ENCODE measurements at places on chromosomes 2 and 18.
A peak's percentile ranks its signal among the peaks of the same experiment; 100 is the strongest.

DNA sequence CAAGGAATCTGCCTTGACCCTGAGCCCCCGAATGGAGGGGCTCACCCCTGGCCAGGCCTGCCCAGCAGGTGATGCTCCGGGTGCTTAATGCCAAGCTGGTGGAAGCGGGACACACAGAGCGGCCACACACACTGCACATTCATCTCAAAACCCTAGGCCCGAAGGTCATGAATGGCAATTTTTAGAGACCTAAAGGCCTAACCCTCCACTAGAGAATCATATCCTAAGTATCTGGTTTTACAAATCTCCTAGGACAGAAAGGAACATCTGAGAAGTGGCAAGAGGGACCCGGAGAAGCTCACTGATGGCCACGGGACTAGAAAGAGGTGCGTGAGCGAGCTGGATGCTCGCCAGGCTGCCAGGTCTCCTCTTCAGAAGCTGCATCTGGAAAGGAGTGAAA lies 38.3 kb downstream of the ST3GAL5 start:
- no peak for DNase-seq

DNA sequence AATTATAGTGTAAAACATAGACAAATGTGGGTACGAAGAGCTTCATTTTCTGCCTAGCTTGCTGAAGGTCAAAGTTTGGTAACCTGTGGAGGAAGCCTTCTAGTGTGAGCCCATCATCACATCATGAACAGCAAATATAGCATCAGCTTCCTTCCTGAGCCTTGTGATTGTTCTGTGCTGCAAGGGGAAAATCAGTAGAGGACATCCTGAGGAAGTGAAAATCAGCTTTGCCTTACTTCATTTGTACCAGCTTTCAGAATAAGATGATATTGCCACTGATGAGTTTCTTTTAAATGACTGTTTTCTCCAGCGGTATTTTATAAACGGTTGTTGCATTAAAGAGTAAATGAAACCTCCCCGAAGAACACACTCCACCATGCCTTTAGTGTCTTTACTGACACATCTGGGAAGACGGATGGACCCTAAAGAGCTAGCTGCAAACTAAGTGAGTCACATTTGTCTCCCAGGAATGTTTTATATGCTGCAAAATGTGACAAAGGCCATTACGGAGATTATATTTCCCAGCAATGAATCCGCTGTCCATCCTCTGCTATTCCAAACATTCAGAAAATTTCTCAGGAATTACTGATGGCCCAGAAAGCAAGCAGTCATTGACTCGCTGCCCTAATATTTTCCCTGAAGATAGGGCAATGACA lies 1272.8 kb downstream of the SUCLG1 start:
- no peak for DNase-seq

DNA sequence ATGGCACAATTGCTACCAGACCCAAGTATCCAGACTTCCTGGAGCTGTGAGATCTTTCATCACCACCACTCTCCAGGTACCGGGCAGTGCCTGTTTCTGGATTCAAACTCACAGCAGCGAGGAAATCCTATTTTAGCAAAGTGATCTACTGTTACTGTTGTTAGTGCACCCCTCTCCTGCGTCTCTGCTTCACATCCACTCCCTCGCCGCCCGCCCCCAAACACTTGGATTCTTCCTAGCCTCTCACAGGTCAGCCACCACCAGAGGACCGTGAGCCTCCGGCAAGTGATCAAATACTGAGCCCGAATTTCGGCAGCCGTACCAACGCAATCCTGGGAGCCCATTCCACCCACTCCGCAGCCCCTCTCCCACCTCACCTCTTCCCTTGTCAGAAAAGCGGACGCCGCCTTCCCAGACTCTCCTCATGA lies 519 bp downstream of the METTL4 start:
- peak; percentile 37 for DNase-seq

GRCh38 chr2:34254272-34254878 lies 655.3 kb upstream of the FAM98A start:
- DNase-seq = no peak

GRCh38 chr2:24809316-24810007 lies 16.2 kb downstream of the CENPO start:
- no peak for DNase-seq

DNA sequence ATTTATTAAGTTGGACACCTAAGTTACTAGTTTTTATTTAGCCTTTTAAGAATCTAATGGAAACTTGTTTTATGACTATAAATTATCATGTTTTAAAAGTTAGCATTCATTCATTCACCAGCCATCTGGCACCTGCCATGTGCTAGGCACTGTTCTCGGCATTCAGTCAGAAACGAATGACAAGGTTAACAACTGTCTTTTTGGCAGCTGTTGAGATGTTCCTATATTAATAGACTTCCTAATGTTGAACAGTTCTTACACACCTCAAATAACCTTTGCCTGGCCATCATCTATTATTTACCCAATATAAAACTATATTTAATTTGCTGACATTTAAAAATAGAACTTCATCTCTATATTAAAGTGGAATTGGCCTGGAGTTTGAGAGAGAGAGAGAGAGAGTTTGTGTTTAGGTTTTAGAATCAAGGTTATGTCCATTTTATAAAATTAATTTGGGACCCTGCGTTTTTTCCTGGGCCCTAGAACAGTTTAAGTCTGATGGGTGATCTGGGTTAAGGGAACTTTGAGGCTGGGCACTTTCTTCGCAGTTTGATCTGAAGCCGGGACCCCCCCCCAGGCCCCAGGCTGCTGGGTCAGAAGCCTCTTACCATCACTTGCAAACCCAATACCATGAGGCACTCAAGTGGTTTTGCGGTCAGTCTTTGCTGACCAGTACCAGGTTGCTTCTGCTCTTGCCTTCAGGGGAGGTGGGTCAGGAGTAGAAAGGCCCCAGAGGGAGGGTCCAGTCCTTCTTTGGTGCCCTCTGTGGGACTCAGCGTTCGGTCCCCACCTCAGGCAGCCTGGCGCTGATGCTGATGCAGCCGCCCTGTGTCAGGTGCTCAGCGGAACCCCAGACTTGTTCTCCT lies 48.3 kb upstream of the ASB1 start:
- no peak for DNase-seq

DNA sequence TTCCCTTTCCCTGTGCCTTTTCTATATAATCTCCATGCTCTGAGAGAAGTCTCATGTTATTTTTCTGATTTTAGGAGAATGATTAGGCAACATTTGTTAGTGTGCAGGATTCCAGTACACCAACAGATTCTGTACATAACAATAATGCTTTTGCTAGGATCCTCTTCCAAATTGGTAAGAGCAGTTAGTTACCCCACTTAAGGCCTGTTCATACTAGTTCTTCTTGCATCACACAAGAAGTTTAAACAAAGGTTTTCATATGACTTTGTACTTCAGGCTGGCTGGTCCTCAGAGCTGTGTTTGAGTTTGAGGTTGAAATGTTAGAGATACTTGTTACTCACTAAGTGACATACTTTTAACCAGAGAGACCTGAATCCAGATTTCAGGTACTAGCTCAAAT lies 686.9 kb upstream of the NRXN1 start:
- DNase-seq = no peak

GRCh38 chr2:178589335-178589734 lies 109.1 kb downstream of the PLEKHA3 start:
- DNase-seq = no peak

- no peak for DNase-seq
These were observed 14.3 kb upstream of the ST8SIA5 start for GRCh38 chr18:46771141-46771540.

DNA sequence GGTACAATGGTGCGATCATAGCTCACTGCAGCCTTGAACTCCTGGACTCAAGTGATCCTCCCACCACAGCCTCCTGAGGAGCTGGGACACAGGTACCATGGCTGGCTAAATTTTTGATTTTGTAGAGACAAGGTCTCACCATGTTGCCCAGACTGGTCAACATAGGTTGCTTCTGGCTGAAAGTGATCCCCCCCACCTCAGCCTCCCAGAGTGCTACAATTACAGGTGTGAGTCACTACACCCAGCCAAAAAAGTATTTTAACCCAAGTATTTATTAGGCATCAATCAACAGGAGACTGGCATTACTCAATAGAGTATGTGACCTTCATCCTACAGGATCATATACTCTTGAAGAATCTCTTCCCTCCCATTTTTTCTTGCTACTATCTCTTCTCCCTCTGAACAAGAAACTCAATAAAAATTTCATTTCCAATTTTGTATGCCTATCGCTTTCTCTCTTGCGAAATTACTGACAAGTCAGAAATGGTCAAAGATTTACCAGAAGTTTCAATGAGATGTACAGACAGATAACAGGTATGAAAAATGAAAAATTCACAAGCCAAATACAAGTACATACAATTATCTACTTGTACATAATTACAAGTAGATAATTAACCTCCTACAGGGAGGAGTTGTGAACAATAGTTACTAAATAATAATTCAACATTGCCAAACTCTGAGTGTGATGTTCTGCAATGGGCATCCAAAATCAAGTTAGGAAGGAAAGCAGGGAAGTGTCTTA lies 34.9 kb upstream of the CCNT2 start:
- no peak for DNase-seq

- DNase-seq = no peak
These were observed 15.5 kb downstream of the SALL3 start for GRCh38 chr18:78994977-78995582.

GRCh38 chr2:99640635-99641151 lies 150.9 kb upstream of the REV1 start:
- DNase-seq = no peak

- no peak for DNase-seq
These were observed 224.0 kb upstream of the ID2 start for GRCh38 chr2:8457699-8458502.

DNA sequence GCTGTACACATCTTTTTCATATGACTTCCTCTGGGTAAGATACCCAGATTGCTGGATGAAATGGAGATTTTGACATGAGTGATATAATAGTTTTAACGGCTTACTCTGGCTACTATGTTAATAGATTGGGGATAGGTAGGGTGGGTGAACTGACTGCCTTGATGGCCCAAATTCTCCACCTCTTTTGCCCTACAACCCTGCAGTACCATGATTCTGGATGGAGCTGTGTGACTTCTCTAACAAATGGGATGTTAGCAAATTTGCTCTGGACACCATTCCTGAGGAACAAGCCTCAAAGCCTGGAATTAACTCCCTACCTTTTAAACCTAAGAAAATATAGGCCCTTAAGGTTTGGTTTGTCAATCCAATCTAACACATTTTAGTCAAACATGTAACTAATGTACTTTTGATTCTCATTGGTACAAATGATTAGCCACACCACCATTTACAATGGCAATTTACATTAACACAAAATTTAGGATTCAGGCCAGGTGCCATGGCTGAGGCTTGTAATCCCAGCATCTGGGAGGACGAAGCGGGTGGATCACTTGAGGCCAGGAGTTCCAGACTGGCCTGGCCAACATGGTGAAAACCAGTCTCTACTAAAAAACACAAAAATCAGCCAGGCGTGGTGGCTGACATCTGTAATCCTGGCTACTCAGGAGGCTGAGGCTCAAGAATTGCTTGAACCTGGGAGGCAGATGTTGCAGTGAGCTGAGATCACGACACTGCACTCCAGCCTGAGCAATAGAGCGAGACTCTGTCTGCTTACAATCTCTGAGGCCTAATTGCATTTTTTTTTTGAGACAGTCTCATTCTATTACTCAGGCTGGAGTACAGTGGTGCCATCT lies 12.8 kb downstream of the CLK1 start:
- DNase-seq = no peak

GRCh38 chr2:48738806-48739205 lies 16.7 kb downstream of the LHCGR start:
- DNase-seq = peak; percentile 9

DNA sequence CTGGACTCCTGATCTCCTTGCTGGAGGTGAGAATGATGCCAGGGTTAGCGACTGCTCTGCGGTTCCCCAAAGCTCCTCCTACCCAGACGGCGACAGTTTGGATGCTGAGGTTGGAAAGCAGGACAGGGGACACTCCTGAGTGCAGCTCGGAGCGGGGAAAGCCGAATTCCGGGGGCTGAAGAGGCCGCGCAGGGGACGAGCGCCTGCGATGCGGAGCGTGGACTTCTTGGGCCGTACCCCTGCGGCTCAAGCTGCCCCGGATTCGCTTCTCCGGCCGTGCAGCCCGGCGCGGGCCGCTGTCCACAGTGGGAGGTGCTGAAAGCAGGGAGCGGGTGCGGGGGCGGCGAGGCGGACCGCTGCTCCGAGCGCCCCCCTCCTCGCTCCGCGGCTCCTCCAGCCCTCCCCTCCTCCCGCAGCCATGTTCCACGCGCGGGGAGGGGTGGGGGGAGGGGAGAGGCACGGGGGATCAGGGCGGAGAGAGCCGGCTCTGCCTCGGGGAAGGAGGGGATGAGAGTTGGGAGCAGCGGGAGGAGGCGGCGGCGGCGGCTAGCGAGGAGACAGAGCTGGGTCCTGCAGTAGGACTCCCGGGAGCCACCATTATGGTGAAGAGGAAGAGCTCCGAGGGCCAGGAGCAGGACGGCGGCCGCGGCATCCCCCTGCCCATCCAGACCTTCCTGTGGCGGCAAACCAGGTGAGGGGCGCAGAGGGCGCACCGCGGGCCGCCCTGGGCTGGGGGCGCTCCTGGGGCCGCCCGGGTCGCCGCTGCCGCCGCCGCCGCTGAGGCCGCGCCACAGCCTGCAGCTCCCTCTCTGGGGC lies at the start of gene UNC80:
TSS of gene UNC80 (plus strand) at position 359 of the 816 bp plus-strand sequence. CDS start at position 600, 241 bp downstream.
- no peak for DNase-seq

DNA sequence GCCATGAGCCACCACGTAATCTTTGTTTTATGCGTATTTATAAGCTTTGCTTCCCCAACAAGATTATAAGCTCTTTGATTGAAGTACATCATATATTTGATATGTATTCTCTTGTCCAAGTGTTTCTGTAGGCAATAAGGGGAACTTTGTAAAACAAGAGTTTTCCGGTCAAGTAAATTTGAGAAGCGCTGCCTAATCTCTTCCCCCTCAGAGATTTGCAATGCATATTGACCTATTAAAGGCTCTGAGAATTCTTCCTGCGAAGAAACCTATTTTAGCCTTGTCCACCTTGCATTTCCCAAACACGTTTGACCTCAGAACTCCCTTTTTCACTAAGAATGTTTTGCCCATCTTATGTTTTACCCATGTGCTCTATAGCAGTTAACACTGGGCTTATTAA lies 26.9 kb upstream of the CASP10 start:
- no peak for DNase-seq

DNA sequence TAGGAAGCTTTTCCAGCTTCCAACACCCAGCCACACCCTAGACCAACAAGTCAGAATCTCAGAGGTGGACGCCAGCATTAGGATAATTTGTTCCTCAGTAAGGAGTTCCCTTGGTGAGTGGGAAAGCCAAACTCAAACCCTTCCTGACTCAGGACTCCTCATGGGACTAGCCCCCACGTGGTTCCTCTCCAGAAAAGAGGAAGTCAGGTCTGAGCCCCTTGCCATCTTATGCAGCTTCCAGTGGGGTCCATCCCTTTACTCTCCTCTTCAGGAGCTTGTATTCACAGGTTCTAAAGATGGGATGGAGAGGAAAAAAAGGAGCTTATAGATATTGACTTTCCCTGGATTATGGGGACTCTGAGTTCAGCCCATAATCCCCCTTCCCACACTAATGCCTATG lies 14.8 kb upstream of the NOTO start:
- DNase-seq = no peak

All from H54 (cell line).